Osteoblast (primary cell): ENCODE measurements at places on chromosomes 1 and 21. TPM values are rescaled to one million over a fixed set of nuclear protein-coding genes. Genes with fewer than 3 reads are reported as not detected.

Gene GNG12
- 204 and 219 TPM in 2 replicates for total RNA-seq

DNA sequence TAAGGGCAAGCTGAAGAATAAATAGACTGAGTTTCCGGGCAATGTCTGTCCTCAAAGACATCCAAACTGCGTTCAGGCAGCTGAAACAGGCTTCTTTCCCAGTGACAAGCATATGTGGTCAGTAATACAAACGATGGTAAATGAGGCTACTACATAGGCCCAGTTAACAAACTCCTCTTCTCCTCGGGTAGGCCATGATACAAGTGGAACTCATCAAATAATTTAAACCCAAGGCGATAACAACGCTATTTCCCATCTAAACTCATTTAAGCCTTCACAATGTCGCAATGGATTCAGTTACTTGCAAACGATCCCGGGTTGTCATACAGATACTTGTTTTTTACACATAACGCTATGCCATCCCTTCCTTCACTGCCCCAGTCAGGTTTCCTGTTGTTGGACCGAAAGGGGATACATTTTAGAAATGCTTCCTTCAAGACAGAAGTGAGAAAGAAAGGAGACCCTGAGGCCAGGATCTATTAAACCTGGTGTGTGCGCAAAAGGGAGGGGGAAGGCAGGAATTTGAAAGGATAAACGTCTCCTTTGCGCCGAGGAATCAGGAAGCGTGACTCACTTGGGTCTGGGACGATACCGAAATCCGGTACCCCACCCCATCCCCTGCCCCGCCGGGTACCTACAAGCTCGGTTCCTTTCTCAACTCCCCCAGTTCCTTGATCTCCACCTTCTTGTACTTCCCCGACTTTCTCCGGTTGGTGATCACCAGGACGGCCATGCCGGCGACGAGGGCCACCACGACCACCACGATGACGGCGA is 1.3 kb downstream of the TACSTD2 start:
- no peak overlapping the region for H3K27ac ChIP-seq
- peaks cover 6% of the 10 kb centered on the region for H3K4me1 ChIP-seq
- no peaks in the 10 kb centered on the region for H3K36me3 ChIP-seq
- no peak for DNase-seq

DNA sequence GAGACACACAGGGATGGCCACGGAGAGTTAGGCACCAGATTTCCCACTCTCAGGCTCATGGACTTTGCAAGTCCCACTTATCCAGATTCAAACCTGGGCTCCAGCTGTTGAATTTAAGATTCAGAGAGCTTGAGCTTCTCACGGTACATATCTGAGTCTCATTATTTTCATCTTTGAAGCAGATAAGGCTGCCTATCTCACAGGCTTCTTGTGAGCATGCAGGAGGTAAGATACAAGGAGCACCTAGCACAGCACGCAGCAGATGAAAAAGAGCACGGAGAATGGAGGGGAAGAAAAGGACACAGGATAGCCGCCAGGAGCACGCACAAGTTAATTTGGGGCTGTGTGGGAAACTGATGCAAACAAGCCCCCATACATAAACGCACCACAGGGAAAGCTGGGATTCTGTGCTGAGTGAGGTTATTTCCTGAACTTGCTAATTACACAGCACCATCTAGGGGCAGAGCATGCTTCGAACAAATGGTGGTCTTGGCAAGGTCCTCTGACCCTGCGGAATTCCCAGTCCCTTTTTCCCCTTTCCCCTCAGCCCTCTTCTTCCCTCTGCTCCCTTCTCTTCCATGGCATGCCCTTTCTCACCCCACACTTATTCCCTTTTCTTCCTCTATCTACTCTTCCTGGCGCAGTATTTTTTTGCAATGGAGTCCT is 134.7 kb upstream of the VANGL1 start:
- DNase-seq, result peak; percentile 34
- H3K36me3 ChIP-seq, result no peaks in the 10 kb centered on the region
- H3K27me3 ChIP-seq, result no peaks in the 10 kb centered on the region

GRCh38 chr1:110060034-110060661 is 10.3 kb downstream of the ALX3 start:
- no peak for DNase-seq
- peaks cover 42% of the 10 kb centered on the region for H3K4me1 ChIP-seq
- no peaks in the 10 kb centered on the region for H3K27me3 ChIP-seq
- no peak overlapping the region for H3K27ac ChIP-seq
- H3K36me3 ChIP-seq, result peaks cover 21% of the 10 kb centered on the region

- no peak overlapping the region for H3K27ac ChIP-seq
- H3K4me3 ChIP-seq, result no peak overlapping the region
- peaks cover 3% of the 10 kb centered on the region for H3K4me1 ChIP-seq
- no peak for DNase-seq
These were observed 4.2 kb upstream of the NLRP3 start for GRCh38 chr1:247411621-247412327.

DNA sequence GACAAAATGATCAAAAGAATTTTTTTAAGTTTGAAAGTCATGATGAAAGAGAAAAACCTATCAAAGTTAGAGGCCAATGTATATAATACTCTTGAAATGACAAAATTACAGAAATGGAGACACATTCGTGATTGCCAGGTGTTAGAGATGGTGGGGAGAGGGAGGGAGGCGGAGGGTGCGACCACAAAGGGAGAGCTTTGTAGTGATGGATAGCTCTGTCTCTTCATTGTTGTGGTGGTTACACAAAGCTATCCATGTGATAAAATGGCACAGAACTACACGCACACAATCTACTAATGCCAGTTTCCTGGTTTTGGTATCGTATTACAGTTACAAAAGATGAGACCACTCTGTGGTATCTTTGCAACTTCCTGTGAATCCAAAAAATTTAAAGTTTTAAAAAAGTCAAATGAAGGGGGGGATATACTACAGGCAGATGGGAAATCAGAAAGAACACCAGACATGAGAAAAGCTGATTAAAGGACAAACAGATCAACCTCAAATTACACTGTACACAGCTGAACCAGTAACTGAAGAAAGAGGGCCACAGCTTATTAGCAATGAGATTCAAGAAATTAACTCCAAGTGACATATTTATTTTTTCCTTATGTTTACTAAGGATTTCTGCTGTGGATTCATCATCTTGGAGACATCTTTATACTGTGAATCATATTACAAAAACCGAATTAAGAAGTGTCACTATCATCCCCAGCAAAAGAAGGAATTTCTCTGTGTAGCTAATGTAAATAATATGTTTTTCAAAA is 199.1 kb downstream of the SLC45A1 start:
- H3K27ac ChIP-seq, result peak overlapping the region; percentile 63
- no peaks in the 10 kb centered on the region for H3K36me3 ChIP-seq
- H3K4me1 ChIP-seq, result peaks cover 17% of the 10 kb centered on the region
- no peak overlapping the region for H3K4me3 ChIP-seq
- H3K27me3 ChIP-seq, result no peaks in the 10 kb centered on the region
